ENCODE measurements at places on chromosomes 12 and 14.

- DNase-seq: no peak
Measured at GRCh38 chr12:53561590-53561953, 54.3 kb upstream of the NPFF start.

DNA sequence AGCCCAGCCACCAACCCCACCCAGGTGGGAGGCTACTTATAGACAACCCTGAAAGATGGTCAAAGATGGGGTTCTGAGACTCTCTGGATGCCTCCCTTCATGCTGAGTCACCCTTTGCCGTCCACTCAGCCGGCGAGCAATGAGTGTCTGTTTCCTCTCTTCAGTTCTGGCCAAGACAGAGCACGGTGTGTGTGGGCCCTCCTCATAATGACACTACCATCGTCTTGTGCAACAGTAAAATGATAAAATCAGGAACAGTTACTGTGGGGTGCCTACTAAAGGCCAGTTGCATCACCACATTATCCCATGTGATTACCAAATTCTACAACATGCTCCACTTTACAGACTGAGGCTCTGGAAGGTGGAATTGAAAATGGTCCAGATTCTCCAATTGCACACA is 7.0 kb upstream of the BDKRB1 start:
- DNase-seq: no peak

- DNase-seq: no peak
Measured at GRCh38 chr14:43169722-43170121, 1337.4 kb downstream of the FSCB start.

- DNase-seq: no peak
Measured at GRCh38 chr12:39368891-39369290, 74.0 kb downstream of the KIF21A start.

- no peak for DNase-seq
Measured at GRCh38 chr12:80641936-80642335, 65.5 kb upstream of the MYF6 start.

- no peak for DNase-seq
Measured at GRCh38 chr14:102221026-102221425, 81.3 kb downstream of the WDR20 start.

- no peak for DNase-seq
Measured at GRCh38 chr12:53956251-53956887, 1.7 kb downstream of the HOXC12 start.

GRCh38 chr14:105497671-105498429 is 6.8 kb downstream of the TEDC1 start:
- DNase-seq: no peak

DNA sequence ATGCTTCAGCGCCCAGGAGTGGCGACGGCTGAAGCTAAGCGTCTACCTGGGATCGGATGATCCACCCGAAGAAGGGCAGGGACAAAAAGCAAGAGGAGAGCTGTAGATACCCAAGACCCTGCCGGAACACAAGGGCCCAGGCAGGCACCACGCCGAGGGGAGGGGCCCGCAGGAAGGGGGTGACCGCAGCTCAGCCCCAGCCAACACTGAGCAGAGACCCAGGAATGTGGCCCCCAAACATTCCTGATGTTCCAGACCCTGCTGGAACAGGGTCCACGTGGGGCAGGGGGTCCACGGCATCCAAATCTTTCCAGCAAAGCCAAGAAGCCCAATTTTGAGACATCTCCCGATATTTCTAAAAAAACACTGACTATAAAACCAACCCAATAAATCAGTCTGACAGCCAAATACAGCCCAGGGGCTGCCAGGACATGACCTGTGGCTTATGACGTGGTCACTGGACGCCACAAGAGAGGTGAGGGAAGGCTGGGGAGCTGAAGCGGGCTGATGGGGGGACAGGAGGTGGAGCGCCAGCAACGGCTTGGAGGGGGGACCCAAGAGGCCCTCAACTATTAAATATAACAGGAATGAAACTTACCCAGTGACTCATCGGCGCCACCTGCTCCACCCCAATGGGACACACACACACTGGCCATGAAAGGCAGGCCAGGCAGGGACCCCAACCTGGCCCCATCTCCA is 58.9 kb downstream of the NCOR2 start:
- DNase-seq: no peak

Measured in cerebellar nuclear complex (tissue), 1 donor.